ENCODE measurements at places on chromosomes 6 and 20. TPM values are rescaled to one million over a fixed set of nuclear protein-coding genes. Genes with fewer than 3 reads are reported as not detected.

Gene SIGLEC1
- polyA plus RNA-seq: 1.1 TPM

Gene DDO
- polyA plus RNA-seq: 0.60 TPM

Gene SYNJ2
- 11.5 TPM for polyA plus RNA-seq

Gene CALHM5
- 2.6 TPM for polyA plus RNA-seq

Gene TRIM15
- polyA plus RNA-seq: 0.08 TPM

Gene PSORS1C1
- polyA plus RNA-seq: 0.10 TPM

Gene CDSN
- not detected for polyA plus RNA-seq

Gene TRAM2
- 50.8 TPM for polyA plus RNA-seq

Gene ARMH2
- polyA plus RNA-seq: not detected

Gene NAPB
- polyA plus RNA-seq: 28.2 TPM

Gene KCNK16
- polyA plus RNA-seq: not detected

Gene GHRH
- polyA plus RNA-seq: not detected

Gene CABLES2
- polyA plus RNA-seq: 10.0 TPM

Gene COX4I2
- polyA plus RNA-seq: 0.75 TPM

Gene HTR1B
- 0.38 TPM for polyA plus RNA-seq

Gene NECAB3
- polyA plus RNA-seq: 13.3 TPM

Data from left kidney (tissue), 8 donors.